Neural crest cell (in vitro differentiated cells): ENCODE measurements at places on chromosomes 4 and X. TPM values are rescaled to one million over a fixed set of nuclear protein-coding genes. Genes with fewer than 3 reads are reported as not detected.

The FGFRL1 gene
- 54.9 and 58.8 TPM in 2 replicates for total RNA-seq

The KIAA1210 gene
- not detected in 2 replicates for total RNA-seq

The CLIC2 gene
- 0.77 and 2.2 TPM in 2 replicates for total RNA-seq

The NHSL2 gene
- total RNA-seq = 9.9 and 10.8 TPM in 2 replicates

The ZDHHC15 gene
- total RNA-seq = 3.0 and 3.7 TPM in 2 replicates

The IGSF1 gene
- total RNA-seq = 3.8 and 3.9 TPM in 2 replicates

The ARMCX6 gene
- 65.6 and 67.8 TPM in 2 replicates for total RNA-seq

The MAGEB17 gene
- 0.30 TPM in 1 of 2 replicates, not detected in the other for total RNA-seq

The PPEF2 gene
- 0.09 TPM in 1 of 2 replicates, not detected in the other for total RNA-seq

The SPATA4 gene
- 0.44 TPM in 1 of 2 replicates, not detected in the other for total RNA-seq

The AKAP14 gene
- not detected in 2 replicates for total RNA-seq

The POLN gene
- total RNA-seq = 4.0 and 5.6 TPM in 2 replicates

The MAOA gene
- 0.30 and 0.45 TPM in 2 replicates for total RNA-seq

The ARMCX4 gene
- total RNA-seq = 24.2 and 26.2 TPM in 2 replicates

The FAM47A gene
- not detected in 2 replicates for total RNA-seq

The LDOC1 gene
- total RNA-seq = 26.8 and 27.3 TPM in 2 replicates

The ZNF275 gene
- total RNA-seq = 13.9 and 14.8 TPM in 2 replicates

The TKTL2 gene
- not detected in 2 replicates for total RNA-seq

The LPAR4 gene
- total RNA-seq = 17.3 and 20.1 TPM in 2 replicates

The SPINK2 gene
- total RNA-seq = not detected in 2 replicates

The RASL11B gene
- total RNA-seq = 10.2 and 11.3 TPM in 2 replicates

The GATA1 gene
- not detected in 2 replicates for total RNA-seq

The PHEX gene
- 0.47 and 0.57 TPM in 2 replicates for total RNA-seq

The DCAF12L2 gene
- 2.9 and 3.3 TPM in 2 replicates for total RNA-seq
